ENCODE measurements at places on chromosomes 2 and 18. TPM values are rescaled to one million over a fixed set of nuclear protein-coding genes. Genes with fewer than 3 reads are reported as not detected.

GRCh38 chr18:39749154-39749553 lies 2183.6 kb upstream of the CELF4 start:
- DNase-seq = no peak

DNA sequence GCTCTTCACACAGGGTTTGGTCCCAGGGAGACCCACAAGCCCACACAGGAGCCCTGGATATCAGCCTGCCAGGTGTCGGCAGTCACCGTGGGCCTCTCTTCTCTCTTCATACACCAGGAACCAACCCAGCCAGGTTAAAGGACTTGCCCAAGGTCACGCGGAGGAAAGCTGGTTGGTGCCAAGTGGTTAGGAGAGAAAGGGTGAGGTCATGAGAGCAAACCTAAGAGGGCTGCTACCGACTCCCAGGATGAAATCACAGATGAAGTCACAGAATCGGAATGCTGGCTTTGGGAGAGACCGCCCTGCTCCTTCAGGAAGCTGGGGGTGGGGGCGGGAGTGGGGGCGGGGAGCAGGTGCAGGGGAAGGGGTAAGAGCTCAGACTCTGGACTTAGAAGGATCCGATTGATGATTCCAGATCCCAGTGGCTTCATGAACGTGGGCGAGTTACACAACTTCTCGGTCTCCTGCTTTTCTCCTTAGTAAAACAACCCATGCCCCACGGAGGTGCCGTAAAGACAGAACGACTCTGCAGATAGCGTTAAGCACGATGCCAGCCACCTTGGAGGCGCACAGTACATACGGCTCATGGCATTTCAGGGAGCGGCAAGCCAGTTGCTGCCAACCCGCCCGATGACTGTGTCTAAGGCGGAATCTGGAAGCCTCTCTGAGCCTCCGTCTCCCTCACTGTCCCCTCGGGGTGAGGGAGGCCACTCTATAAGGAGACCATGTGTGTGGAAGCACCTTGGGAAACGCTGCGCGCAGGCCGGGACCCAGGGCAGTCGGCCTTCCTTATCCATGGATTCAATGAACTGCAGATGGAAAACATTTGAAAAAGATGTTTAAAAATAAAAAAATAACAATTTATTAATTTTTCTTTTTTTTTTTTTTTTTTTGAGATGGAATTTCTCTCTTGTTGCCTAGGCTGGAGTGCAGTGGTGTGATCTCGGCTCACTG lies 23.0 kb upstream of the TAF1B start:
- no peak for DNase-seq

- no peak for DNase-seq
Observed at GRCh38 chr2:56151841-56152240, 31.9 kb upstream of the CCDC85A start.

DNA sequence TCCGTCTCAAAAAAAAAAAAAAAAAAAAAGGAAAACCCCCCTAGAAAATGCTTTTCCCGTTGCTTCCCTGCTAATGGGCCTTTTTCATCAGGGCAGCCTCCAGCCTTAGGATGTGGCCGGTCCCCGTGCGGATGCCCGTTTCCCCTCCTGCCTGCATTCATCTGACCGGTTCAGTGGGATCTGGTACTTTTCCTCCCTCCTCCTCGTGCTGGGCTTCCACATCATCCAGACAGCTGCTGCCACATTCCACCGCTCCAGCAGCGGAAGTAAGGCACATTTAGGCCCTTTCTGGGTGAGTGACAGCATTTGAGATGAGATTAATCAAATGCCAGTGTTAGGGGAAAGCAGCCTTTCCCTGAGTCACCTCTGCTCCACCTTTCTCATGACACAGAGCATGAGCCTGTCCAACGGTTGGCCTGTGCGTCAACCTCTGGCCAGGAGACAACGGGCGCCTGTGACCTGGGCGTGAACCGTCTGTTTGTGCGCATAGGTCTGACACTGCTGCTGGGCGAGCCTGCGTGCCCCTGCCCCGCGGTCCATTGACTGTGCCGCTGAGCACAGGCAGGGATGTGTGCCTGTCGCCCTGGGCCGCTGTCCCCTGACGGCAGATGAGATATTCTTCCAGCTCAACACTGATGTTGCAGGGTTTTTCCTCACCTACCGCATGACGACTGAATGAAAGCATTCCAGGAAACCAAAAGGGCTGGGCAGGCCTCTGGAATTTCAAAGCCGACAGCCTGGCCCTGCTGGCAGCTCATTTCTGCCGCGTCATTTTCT lies 174.0 kb downstream of the TGIF1 start:
- no peak for DNase-seq

DNA sequence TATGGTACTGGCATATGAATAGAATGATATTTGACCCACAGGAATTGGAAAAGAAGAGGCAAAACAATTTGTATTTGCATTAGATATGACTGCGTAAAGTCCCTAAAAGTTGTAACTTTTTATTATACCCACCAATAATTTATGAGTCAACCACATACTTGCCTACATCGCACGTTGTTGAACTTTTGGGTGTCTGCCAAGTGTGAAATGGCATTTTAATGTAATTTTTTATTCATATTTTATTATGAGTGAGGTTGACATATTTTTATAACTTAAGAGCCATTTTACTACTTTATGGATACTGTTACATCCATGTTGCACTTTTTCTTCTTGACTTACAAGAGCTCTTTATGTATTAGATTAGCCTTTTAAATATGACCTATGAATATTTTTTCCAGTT lies 4.6 kb downstream of the DSC2 start:
- DNase-seq = no peak

- DNase-seq = no peak
Observed at GRCh38 chr2:218822622-218823021, 9.0 kb downstream of the PRKAG3 start.

GRCh38 chr2:55610954-55611743 lies 6.3 kb downstream of the PPP4R3B start:
- no peak for DNase-seq

DNA sequence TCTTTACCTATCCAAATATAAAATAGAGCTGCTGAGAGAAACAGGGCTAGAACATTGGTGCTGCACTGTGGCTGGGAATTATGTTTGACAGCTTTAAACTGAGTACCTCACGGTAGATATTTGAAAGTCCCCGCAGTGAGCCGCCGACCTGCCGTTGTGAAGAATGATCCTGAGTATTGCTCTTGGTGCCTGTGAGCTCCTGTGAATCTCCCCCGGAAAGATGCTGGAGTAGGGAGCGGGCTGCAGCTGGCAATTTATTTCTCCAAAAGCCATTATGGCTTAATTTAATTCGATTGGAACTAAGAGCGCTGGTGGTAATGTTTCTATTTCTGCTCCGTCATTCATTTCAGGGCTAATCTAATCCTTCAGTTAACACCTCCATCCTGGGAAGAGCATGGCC lies 129.4 kb upstream of the TPO start:
- DNase-seq = no peak

DNA sequence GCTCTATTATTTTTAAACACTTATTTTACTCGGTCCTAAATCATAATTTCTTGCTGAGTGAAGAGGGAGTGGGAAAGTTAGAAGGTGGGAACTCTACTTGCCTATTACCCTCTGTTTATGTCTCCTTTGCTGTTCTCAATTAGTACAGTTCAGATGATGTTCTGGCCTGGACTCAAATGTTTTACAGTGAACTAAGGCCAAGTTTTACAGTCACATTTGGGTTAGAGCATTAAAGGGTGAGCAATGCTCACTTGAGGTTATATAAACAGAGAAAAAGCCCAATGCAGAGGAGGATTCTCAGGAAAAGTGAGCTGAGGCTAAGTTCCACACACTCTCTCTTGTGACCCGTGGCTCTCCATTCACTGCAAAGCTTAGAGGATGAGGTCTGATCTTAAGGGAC lies 52.4 kb downstream of the ITSN2 start:
- DNase-seq = no peak

DNA sequence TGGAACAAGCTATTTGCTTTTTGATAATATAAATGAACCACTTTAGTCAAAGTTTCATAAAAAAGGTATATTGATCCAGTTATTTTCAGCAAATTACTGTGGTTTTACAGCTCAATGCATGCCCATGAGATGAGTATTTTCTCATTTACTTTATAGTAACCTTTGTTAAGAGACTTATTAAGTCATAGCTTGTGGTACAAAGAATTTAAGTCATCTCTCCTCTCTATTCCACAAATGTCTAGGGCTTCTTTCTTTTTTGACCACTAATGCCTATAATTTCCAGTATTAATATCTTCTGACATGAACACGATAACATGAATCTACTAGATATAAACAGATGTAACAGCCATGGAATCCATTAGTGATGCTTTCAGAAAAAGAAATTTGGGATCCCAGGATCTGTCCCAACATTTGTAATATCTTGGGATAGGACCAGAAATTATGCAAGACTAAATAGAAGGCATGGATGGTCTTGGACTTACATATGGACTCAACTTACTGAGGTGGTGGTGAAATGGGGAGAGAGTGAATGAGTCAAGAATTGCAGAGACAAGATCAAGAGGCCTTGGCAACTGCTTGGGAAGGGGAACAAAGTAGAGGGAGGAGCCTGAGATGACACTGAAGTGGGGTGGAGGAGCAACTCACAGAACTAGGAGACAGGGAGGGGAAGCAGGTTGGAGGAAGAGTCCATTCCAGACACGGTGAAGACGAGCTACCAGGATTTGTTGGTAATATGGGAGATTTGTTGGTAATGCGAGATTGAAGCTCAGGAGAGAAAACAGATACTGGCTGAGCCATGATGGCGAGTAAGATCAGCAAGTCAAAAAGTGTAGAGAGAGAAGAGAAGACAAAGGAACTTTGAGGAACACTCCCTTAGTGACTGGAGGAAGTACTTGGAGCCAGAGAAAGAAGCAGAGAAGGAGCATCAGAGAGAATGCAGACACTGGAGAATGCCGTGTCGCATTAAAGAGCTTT lies 42.4 kb upstream of the KDM3A start:
- DNase-seq = no peak

- no peak for DNase-seq
Observed at GRCh38 chr2:232026910-232027309, 65.4 kb downstream of the DIS3L2 start.

- no peak for DNase-seq
Observed at GRCh38 chr2:27356056-27356381, 545 bp downstream of the GTF3C2 start.

DNA sequence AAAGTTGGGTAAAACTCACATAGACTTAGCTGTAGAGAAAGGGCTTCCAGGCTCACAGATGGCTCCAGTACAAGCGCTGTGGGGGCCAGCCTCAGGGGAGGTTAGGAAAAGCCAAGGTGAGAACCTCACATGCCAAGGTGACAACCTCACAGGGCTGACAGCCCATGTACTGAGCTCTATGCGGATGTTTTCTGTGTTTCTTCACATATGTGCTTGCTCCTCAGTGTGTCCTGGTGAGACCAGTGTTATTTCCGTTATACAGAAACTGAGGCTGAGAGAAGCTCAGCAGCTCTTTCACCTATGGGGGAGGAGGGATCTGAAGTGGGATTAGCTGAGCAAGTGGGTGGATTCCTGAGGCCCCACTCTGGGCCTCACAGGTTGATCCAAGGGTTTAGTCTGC lies 67.3 kb downstream of the INPP4A start:
- DNase-seq = no peak

DNA sequence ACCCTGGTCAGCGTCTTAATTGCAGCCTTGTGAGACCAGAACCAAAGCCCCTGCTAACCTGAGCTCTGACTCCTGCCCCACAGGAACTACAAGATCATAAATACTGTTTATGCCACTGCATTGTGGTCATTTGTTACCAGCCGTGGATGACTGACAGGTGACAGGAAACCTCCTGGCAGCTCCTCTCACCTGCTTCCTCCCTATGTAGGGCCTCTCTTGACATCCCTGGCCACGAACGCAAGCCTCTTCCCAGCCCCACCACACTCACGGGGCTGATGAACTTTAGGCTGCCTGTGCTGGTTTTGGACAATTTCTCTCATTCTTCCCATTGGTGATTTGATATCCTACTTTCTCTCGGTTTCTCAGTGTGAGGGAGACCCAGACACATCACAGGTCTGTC lies 357.2 kb upstream of the MYT1L start:
- no peak for DNase-seq

- no peak for DNase-seq
Observed at GRCh38 chr2:567865-568638, 109.2 kb downstream of the TMEM18 start.

The UGT1A7 gene
- total RNA-seq = not detected

The SH3RF3 gene
- total RNA-seq = 0.12 TPM

The C2orf74 gene
- 18.3 TPM for total RNA-seq

The MAB21L4 gene
- not detected for total RNA-seq

The FOXD4L1 gene
- 0.81 TPM for total RNA-seq

The CXCR2 gene
- not detected for total RNA-seq

The REG1B gene
- not detected for total RNA-seq

The CCDC142 gene
- 69.3 TPM for total RNA-seq

The RAB27B gene
- 0.07 TPM for total RNA-seq

The LRRTM4 gene
- total RNA-seq = not detected

Data from B cell (primary cell).